ENCODE measurements at places on chromosomes 12 and 14.

DNA sequence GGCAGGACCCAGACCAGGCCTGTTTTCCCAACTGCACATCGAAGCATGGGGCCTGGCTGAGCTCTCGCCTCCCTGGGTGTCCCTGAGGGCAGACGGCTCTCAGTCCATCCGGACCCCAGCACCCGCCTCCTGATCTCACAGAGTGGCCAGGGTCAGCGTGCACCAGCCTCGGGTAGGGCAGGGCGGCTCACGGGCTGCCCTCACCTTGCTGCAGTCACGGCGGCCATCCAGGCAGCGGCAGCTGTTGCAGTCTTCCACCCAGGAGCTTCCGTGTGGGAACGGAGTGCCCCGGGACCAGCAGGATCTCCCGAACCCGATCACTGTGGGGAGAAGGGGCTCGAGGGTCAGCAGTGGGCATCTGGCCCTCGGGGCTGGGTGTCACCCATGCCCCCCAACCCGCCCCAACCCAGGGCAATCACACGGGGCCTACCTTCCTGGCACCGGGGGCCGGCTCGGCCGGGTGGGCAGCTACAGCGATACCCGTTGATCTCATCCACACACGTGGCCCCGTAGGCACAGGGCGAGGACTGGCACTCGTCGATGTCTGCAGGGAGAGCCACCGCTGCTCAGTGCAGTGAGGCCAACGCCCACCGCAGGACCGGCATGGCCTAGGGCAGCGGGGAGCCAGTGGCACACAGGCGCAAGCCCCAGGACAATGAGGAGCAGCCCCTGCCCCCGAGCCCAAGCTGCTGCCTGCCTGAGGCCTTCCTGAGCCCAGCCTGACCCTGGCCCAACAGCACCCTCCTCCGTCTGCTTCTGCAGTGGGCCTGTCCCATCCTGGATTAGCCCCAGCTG lies 22.2 kb downstream of the JAG2 start:
- no peak for DNase-seq

DNA sequence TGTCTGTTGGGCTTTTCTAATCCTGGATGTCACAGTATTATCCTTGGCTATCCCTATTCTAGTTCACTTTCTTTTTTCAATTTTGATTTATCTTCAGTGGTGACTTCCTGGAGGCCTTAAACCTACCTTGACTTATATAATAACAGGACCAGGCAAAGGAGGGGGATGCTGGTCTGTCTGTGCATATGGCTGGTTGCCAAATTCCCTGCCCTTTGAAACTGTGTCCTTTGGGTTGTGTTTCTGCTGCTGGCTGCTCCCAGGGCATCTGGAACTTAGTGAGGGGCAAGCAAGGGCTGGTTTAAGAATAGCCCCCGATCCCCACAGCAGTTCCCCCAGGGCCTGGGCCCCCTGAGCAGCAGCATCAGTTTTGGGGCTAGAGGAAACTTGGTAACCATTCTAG lies 96.0 kb upstream of the MAX start:
- DNase-seq: no peak

DNA sequence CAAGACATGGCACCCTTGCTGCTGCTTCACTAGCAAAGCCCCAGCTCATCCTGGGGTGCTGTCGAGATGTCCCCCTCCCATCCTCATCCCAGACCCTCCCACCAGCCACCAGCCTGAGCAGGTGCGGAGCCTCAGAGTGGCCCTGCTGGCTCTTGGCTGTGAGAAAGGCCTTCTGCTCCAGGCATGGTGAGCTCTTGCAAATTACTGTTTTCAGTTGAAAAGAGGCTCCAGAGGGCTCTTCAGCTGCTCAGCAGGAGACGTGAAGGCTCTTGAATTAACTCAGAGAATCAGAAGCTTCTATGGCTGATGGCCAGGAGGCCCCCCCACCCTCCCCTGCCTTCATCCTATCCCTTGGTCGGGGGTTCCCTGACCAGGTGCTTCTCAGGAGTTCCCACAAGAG lies 44.1 kb downstream of the WSCD2 start:
- no peak for DNase-seq

DNA sequence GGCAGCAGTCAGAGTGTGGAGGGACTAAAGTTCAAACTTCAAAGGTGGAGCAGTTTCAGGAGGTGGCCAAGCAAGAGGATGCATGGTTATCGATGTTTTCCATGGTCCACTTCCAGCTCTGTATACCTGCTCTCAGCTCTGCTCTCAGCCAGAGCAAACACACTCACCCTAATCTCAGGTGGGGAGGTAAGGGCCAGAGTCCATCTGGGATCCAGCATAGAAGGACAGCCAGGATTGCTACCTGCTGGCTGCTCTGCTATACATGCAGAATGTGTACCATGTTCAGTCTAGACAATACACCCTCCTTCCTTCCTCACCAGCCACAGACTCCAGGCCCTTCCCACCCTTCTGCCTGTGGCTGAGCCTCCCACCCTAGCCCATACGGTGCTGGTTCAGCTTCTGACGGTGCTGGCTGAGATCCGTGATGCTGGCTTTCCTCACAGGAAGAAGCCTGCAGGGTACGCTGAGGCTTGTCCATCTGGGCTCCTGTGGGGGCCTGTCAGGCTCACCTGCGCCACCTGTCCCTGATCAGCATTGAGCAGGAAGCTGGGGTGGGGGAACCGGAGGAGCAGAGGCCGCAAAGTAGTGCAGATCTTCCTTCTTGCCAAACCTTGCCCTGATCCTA lies 2.4 kb downstream of the CBLN3 start:
- no peak for DNase-seq

GRCh38 chr14:94676495-94677185 lies 64.4 kb downstream of the SERPINA3 start:
- no peak for DNase-seq

Measured in activated T-cell treated with anti-CD3 and anti-CD28 coated beads for 48 hours (primary cell).